Stimulated activated CD8-positive, alpha-beta memory T cell treated with anti-CD3 and anti-CD28 coated beads, Interleukin-15, amount 100 ng/mL, for 4 hours (primary cell): ENCODE measurements at places on chromosomes 13 and 19.

DNA sequence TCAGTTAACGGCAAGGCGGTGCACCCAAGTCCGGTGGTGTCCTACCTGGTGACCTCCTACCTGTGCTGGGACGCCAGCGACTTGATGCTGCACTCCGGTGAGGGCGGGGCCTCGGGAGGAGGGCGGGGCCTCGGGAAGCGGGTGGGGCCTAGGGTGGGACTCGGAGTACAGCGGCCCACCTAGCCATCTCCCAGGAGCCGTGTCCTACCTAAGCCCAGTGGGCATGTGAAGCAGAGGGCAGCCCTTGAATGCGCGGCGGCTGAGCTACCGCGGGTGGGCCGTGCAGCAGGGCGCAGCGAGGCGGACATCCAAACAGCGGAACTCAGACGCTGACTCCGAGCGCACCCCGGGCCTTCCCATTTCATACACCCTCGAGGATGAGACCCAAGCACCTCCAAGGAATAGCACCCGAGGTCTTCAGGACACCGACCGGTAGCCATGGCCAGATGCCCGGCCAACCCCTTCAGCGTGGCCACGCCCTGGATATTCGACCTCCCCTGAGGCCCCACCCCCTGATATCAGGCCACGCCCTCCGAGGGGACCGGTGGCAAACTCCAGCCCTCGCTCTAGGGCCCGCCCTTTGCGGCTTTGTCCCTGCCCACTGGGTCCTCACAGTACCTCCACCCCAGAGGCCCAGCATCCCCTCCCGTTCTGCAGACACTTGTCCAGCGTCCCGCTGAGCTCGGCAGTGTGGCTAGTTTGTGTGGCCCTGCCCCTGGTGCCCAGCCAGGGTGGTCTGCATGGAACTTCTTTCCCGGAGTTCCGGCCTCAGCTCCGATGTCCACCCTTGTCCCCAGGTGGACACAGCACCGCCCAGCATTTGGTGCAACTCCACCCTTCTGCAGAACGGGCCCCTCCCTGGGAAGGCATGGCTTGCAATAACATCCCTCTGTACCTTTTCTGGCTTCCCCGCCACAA is 5.4 kb downstream of the KLK1 start:
- DNase-seq, result no peak

DNA sequence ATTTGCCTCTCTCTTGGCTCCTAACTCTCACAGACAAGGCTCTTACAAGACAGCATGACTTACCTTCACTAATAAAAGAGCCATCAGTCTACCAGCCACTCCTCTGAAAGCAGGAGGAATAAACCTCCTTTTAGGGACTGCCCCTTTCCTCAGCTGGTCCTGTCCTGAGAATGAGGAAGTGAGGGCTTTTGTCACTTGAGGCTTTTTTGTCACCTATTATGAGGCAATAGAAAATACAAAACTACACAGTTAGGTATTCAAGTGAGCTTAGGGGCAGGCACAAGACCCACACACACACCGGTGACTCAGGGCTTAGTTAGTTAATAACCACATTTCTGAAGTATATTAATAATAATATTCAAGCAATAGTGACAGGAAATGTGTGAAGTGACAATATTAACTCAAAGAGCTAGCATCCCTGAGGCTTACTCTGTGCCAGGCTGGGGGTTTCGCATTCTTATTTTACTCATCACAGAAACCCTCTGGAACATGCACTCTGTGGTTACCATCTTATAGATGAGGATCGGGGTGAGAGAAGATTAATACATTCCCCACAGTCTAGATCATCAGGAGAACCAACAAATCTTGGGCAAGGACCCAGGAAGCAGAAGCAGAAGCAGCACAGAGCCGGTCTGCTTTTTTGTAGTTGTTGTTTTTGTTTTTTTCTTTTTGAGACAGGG is 379.9 kb downstream of the LIG4 start:
- DNase-seq, result no peak

- DNase-seq, result no peak
Measured at GRCh38 chr19:15769586-15769985, 17.9 kb upstream of the OR10H5 start.

DNA sequence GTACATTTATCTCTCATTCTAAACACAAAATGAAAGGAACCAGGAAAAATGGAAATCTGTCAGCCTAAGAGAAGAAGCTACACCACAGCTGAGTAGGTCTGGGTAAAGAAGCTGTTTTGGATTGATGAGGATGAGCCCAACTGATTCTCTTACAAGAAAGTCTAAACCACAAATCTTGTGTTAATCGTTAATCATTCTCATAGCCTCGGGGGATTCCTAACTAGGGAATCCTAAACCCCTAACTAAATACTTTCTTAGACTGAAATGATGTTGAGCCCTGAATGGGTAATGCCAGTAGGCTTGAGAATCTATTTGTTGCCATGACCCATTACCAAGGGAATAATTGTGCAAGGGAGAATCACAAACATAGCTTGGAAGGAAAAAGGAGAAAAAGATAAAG is 327.5 kb upstream of the SPRY2 start:
- DNase-seq, result no peak

DNA sequence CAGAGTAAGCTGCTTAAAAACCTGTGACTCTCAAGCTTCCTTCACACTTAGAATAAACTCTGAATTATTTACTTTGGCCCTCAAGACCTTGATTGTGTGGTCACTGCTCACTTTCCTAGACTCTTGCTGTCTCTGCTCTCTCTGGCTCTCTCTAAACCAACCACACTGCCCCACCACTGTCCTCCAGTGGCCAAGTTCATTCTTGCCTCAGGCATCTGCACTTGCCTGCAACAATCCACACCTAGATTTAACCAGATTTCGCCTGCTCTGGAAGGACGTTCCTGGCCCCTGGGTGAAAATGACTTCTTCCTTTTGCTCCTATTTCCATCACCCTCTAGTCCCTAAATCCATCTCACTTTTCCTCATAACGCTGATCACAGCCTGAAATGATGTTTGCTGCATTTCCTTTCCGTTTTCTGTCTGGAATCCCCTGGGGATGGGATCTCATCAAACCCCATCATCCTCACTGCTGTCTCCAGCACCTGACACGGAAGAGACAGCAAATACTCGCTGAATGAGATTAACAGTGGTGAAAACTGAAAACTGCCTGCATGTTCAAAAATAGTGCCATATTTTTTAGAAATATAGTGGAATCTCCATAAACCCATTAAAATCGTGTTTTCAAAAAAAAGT is 232.6 kb downstream of the UQCRFS1 start:
- no peak for DNase-seq

DNA sequence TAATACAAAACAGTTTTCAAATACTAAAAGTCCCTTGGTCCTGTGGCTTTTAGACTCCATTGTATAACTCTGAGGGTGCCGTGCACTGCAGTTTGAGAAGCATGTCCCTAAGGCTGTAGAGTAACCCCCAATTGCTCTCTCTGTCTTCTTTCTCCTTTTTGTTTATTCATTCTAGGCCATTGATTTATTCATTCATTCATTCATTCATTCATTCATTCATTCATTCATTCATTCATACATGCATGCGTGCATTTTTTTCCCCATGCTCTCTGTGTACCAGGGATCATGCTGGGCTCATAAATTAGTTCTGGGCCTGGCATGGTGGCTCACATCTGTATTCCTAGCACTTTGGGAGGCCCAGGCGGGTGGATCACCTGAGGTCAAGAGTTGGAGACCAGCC is 19.3 kb downstream of the PRR22 start:
- no peak for DNase-seq

DNA sequence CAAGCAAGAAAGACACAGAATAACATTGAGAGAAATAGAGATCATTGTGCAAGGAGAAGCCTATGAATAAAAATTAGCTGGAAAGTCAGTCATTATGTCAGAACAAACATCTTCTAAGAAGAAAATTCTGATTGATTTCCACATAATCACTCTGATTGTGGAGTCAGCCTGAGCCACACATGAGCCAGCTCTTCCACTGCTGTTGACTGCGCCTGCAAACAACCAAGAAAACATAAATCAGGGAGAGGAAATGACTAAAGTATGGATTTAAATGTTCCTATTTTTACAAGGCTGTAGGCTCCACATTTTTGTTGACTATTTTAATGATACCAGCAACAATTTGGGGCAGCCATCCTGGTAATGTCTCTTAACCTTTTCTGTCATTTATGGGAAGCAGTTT is 962.3 kb downstream of the EFNB2 start:
- no peak for DNase-seq

DNA sequence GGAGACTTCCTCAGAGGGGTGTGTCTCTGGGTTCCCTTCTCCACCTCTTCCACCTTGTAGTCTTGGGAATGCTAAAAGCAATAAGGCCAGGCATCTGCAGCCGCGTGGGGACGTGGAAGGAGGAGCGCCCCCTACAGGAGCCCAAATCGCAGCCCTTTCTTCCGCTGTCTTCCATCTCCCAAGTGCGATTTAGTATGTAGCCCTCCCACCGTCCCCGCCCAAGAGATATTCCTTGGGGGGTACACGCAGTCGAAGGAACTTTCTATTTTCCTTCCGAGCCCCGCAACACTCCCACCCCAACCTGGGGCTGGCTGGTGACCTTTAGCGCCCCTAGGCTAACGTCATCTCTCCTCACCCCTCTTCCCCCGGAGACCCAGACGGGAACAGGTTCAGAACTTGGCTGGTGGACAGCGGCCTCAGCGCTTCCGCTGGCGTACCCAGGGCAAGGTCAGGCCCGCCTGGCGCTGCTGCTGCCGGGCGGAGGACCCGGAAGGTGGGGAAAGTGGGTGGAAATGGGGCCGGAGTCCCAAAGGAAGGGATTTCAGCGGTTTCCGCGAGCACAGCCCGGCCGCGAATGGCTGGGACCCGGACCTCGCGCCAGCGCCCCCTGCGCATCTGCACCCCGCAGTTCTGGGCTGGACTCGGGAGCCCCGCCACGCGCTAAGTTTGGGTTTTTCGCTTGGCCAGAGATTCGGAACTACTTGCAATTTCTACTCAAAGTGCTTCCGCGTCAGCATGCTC is 2.1 kb upstream of the PCDH8 start:
- no peak for DNase-seq

GRCh38 chr13:26498656-26499601 is 58.6 kb upstream of the WASF3 start:
- DNase-seq, result no peak

DNA sequence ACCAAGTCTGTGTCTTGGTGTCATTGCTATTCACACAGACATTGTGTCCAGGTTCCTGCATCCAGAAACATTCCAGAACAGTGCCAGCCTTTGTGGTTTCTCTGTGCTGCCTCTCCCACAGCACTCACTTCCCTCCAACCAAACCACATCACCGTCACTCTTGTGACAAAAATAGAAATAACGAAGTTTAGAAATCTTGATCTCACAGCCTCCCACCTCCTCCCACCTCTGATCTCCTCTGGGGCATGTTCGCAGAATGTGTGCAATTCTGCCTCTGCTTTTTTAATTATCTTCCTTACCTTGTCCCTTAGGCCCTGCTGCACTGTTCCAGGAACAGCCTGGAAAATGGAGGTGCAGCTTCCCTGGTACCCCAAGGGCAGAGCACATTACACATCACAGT is 8.7 kb upstream of the SERPINE3 start:
- DNase-seq, result no peak

DNA sequence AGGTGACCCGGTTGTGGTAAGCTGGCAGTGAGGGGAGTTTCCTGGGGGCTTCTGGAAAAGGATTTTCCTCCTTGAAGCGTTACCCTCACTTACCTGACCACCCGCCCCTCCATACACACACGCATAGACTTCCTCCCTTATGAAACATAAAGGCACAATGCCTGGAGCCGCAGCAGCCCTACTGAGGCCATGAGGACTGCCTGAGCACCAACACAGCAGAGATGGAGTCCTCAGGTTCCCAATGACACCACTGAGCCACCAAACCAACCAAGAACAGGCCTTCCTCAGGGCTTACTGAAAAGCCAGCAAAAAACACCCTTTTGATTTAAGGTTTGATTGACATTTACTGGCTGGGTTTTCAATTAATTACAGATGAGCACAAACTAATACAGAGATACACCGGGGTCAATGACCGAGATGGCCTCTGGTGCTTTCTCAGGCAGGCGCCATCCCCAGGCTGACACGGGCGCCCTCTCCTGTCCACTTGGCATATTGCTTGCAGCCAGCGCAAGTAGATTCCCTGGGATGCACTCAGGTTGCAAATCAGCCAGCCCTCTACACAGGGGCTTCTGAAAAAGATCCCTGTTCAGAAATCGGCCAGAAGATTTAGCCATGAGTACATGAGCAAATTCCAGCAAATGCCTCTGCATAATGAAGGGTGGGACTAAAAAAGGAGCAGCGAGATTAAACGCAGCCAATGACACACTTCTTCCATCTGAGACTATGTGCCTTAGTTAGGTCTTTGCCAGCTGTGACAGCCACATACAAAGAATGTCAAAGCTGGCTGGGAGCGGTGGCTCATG is 14.8 kb downstream of the OPA3 start:
- DNase-seq, result no peak

DNA sequence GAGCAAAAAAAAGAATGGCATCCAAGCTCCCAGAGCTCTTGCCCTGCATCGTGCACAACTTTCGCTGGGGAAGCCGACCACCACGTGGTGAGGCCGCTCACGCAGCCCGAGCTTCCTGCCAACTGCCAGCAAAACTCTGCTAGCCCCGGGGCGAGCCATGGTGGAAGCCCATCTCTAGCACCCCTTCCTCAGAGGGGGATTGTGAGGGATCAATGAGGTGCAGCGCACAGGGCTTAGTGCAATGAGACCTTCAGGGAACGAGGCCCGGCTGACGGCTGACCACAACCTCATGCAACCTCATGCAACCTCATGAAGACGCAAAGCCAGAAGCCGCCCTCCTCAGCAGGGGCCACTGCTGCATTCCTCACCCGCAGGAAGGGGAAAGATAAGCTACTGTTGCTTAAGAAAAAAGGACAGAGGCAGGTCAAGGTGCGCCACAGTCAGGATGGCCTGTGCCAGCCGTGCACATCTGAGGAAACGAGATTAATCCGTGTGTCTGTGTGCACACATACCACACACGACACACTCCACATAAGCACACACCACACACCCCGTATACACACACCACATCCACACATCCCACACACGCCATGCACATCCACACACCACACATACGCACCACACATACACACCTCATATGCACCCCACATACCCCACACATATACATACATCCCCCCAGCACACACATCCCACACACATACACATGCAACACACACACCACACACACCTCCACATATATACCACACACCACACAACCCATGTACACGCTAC is 9.6 kb downstream of the HSPBP1 start:
- no peak for DNase-seq

- DNase-seq, result no peak
Measured at GRCh38 chr19:53873773-53874605, 6.3 kb downstream of the MYADM start.

- DNase-seq, result no peak
Measured at GRCh38 chr13:40994581-40995230, 24.4 kb downstream of the ELF1 start.

GRCh38 chr19:3413796-3414327 is 47.5 kb downstream of the NFIC start:
- no peak for DNase-seq

- no peak for DNase-seq
Measured at GRCh38 chr19:54023191-54023590, 31.8 kb downstream of the CACNG6 start.

- DNase-seq, result no peak
Measured at GRCh38 chr13:59345311-59345710, 818.4 kb downstream of the DIAPH3 start.

DNA sequence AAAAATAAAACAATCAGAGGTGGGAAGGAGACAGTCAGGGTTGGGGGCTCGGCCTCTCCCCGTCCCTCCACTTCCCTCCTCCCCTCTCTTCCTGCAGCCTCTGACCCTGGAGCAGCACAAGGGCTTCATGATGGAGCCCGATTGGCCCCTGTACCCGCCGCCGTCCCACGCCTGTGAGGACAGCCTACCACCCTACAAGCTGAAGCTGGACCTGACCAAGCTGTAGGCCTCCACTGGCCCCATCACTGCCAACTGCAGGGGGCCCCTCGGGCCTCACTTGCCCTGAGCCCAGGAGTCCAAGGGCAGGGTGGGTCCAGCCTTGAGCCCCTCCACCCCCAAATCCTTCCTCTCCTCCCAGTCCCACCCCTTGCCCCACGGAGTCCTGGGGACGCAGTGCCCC is 7.6 kb downstream of the TMEM59L start:
- no peak for DNase-seq
